OCI-M1 (cell line): ENCODE measurements at places on chromosomes 5 and 9.
A peak's percentile ranks its signal among the peaks of the same experiment; 100 is the strongest.

GRCh38 chr5:179376701-179377420 lies 31.6 kb upstream of the ADAMTS2 start:
- DNase-seq: no peak

DNA sequence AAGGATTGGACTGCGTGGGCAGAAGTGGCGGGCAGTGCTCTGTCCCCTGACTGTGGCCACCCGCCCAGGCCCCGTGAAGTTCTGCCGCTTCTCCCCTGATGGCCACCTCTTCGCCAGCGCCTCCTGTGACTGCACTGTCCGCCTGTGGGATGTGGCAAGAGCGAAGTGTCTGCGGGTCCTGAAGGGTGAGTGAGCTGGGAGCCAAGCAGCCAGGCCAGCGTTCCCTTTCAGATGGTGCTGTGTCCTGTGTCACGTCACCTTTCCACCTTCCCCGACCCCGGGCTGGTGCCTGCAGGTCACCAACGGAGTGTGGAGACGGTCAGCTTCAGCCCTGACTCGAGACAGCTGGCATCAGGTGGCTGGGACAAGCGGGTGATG lies 2.3 kb downstream of the WDR38 start:
- DNase-seq: no peak

- DNase-seq: no peak
Observed at GRCh38 chr5:61687371-61687770, 355.3 kb downstream of the ZSWIM6 start.

GRCh38 chr9:34984049-34984448 lies 5.5 kb upstream of the DNAJB5 start:
- DNase-seq: peak; percentile 33

DNA sequence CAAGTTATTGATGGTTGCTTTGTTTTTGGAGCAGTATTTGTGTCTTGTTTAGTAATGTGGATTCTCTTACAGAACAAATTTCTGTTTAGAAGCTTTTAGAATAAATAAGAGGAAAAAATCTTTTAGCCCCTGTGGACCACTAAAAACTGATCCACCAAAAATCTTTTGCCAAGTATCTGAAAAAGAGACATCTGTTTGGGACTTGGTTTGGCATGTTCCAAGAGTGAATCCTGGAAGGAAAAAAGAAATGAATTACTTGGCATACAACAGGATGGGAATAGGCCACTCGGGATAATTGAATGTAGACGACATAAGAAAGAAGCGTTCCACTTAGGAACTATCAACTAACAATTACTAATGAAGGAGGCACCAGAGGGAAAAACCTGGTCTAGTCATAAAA lies 1350.1 kb upstream of the C9orf72 start:
- DNase-seq: no peak

DNA sequence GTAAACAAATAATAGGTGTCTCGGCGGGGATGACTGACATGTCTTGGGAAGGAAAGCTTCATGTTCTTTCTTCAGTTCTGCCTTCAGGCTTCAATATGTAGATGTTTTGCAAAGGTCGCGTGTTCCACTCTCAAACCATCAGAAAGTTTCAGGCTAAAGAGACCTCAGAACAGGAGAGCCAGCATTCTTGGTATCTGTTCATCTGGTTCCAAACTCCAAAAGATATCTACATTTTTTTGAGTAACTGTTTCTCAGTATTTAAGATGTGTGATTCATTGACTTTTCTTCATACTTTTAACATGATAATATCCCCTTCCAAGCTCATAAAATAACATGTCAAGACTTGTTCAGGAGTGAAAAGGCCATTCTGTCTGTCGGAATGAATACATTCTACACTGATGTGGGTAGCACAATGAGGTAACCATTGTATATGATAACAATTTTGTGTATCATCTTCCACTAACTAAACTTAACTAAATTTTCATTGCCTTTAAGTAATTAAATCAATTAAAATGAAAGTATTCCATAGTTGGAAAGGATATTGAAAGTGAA lies 183.6 kb downstream of the CFAP90 start:
- peak; percentile 2 for DNase-seq

DNA sequence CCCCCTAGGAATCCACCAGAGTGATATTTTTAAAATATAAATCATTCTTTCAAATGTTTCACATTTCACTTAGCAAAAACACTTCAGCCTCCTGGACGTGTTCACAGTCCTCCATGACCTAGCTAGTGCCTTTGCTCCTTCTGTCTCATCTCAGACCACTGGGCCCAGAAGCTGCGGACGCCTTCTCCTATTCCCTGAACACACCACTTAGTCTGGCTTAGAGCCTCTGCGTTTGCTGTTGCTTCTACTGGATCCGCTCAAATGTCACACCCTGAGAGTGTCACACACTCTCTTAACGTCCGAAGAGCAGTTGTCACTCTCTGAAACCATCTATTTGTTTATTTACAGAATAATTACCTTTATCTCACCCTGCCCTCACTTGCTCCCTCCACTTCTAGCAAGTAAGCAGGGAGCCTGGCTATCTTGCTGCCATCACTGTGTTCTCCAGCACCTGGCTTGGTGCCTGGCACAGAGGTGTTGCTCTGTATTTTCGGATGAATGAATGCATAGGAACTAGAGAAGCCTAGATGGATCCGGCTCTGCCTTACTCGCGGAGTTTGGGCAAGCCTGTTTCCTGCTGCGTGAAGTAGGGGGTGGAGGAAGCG lies 1.2 kb upstream of the GRK6 start:
- no peak for DNase-seq

DNA sequence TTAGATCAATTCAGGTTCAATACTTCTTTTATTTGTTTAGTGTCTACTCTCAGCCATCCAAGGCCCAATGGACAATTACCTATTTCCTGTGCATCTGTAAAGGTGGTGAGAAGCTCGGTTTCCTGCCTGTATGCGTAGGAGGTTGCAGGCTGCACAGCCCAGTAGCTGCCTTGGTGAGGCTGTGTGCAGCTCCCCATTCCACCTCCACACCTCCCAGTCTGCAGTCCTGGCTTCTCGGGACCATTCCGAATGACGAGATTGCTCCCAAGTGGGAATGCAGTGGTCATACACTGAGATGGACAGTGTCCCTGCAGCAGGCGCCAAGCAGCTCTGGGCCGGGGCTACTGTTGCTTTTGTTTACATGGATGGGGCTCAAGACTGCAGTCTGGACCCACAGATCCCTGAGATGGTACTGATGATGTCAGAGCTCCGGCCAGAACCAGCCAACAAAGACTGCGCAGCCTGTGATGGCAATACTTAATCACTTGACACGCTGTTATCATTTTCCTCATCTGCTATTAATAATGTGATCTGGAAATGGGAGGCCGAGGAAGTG lies 206.1 kb upstream of the IRX1 start:
- no peak for DNase-seq

DNA sequence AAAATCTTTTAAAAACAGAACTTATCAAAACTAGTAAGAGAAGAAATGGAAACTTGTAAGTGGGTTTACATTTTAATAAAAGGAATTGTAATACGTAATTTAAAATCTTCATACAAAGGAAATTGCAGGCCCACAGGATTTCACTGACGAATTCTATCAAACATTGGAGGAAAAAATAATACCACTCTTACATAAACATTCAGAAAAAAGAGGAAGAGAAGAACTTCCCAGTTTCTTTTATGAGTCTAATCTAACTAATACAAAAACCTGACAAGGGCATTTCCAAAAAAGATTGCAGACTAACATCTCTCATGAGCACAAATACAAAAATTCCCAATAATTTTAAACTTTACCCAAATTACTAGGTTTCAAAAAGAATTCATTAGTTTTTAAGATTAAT lies 149.0 kb downstream of the RANBP17 start:
- DNase-seq: peak; percentile 52

DNA sequence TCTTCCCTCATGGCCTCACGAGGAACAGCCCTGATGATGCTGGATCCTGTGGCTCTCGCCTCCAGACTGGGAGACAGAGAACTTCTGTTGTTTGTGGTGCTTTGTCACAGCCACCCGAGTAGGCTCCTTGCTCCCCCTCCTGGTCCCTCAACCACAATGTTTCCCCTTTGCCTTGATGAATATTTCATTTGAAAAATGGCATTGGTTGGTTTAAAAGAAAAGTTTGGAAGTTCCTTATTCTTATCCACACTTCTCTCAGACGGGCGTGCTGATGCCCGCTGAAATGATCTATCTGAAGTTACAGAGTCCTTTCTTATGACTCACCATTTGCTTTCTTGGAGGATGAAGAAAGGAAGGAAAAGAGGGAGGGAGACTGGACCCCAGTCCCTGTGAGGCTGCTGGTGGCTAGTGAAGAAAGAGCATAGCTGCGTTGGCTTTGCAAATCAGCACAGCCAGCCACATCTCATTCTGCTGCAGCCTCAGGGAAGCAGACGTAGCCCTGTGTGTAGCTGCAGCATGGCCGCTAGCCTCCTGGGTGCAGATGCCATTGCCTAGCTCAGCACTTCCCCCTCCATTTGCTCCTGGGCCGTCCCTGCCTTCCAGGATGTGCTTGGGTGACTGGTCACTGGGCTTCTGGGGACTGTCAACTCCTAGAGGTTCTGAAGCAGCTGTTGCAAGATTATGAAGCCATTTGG lies 185.9 kb downstream of the ERCC6L2 start:
- DNase-seq: peak; percentile 69

- no peak for DNase-seq
Observed at GRCh38 chr5:52702877-52703276, 84.8 kb upstream of the ITGA1 start.

GRCh38 chr5:180424094-180424493 lies 70.1 kb upstream of the CNOT6 start:
- DNase-seq: no peak
